ENCODE measurements at places on chromosomes 7 and 10.
A peak's percentile ranks its signal among the peaks of the same experiment; 100 is the strongest.

- DNase-seq, result no peak
These were observed 27.9 kb downstream of the FGFR2 start for GRCh38 chr10:121570315-121570714.

DNA sequence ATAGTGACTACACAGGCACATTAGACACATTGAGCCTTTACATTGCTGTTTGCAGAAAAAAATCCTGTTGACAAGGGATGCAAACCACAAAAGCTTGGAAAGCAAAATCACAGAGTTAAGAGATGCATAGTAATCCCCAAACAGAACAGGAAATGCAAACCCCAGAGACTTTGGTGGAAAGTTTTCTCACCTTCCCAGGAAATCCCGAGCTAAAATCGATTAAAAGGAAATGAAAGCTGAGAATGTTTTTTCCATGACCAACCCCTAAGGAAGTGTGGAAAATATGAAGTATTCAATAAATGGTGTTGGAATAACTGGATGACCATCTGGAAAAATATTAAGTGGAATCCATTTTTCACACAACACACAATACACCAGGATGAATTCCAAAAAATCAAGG, 598.7 kb downstream of the GRID1 start:
- DNase-seq, result no peak

DNA sequence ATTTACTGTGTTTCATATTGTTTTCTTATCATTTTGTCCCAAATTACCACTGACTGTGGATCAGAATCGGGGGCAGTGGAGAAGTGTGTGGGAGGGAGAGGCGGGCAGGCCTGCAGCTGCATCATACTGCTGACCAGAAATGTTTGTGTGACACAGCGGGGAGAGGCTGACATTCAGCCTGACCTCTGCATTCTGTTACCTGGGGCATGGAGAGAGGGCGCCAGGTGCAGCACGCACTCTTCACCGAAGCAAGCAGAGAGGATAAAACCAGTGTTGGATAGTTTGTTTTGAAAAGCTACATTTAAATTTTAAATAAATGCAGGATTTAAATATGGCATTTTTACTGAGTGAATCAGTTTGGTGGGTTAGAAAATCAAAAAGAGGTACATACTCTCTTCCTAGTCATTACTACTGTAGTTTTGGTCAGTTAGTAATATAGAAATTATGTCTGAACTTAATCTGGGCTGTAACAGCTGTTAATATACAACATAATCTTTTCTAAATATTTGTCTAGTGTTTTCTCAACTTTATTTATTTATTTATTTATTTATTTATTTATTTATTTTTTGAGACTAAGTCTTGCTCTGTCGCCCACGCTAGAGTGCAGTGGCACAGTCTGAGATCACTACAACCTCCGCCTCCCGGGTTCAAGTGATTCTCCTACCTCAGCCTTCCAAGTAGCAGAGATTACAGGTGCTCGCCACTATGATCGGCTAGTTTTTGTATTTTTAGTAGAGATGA, 8.8 kb upstream of the STMP1 start:
- DNase-seq, result no peak

DNA sequence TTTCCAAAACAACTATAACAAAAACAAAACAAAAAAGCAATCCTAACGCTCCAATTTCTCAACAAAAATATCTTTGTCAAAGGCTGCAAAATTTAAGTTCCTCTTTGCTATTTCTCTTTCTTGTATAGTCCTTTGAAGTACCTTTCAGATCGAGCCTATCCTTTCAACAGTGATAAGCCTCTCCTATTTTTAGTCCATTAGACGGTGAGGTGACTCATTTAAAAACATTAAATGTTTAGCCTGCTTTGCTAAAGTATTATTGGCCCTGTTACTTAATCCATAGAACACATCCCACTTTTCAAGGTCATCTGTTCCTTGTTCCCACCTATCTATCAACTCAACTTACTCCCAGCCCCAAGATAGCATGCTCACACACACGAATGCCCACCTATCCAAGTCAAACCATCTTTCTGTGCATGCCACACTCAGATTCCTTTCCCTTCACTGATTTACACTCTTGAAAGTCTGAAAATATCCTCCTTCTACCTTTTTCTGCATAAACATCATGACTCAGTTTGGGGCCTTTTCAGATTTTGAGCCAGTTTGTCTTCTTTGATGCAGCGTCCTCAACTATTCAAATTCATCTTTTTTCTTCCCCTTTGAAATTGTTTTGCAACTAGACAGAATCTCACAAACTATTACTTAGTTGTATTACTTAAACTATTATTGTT, 224.9 kb upstream of the TMEM229A start:
- DNase-seq, result no peak

DNA sequence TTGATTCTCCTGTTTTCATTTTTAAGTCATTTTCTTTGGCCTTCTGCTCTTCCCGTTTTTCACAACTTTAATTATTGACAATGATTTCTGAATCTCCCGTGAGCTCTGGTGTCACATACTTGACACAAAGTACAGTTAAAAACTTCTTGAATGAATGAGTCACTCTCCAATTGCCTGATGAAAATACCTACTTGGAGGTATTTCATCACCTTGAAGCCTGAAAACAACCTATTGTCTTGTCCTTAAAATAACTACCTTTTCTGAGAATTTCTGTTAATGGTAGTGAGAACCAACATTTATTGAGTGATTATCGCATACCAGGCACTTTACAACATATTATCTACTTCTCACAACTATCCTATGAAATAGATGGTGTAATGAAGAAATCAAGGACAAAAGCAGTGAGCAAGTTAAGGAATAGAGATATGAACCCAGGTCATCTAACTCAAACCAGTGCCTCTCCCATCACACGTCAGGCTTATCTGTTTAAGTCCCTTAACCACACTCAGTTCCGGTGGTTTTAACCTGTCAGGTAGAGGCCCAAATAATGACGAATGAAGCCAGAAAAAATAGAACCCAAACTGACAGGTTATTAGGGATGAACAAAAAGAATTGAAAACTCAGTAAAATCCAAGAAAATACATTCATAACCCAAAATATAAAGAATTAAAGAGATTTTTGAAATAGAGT, 11.6 kb downstream of the BET1 start:
- DNase-seq, result no peak

DNA sequence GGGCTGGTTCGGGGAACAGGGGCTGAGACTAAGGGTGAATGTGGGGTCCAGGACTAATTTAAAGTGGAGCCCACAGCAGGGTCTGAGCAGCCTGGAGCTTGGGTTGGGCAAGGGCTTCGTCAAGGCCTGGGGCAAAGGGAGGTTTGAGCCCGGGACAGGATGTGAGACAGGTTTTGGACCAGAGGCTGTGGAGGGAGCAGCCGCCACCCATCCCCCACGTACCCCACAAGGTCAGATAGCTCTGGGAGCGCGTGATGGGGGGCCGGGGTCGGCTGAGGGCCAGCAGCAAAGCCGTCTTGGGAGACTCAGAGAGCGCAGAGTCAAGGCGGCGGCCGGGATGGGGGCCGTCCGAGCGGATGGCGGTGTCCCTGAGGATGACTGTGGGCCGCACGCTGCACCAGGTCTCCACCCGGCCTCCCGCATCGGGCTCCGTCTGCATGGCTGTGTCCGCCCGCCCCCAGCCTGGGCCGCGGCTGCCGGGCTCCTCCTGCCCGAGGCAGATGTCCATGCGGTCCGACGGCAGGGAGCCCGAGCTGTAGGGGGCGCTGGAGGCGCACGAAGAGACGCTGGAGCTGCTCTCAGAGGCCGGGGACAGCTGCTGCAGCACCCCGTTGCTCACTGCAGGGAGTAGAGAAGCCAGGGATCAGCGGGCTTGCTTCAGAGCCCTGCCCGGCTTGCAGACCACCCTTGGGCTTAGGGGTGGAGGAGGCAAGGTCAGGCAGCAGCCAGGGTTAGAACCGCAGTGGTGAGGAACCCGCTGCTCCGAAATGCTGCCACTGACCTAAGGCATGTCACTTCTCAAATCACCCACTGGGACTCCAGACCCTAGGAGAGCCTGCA, 12.1 kb downstream of the PDZD7 start:
- DNase-seq, result peak; percentile 64

DNA sequence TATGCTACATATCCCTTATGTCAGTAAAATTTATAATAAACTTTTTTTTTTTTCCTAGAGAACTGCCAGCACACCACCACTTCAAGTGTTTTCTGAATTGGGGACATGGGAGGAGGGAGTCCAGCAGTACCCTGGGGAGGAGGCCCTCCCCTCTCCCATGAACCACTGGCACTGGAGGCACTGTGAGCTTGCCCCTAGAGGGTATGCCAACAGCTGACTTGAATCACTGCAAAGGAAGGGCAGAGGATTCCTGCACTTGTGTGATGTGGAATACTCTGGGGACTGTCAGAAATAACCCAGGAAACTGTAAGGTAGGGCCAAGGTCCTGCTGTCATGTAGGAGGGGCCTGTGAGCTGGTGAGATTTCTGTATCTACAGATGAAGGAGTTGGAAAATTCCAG, 8.5 kb upstream of the ARMS2 start:
- no peak for DNase-seq

GRCh38 chr7:152355474-152356057, 80.2 kb downstream of the KMT2C start:
- no peak for DNase-seq

- no peak for DNase-seq
These were observed 91.5 kb upstream of the PDE1C start for GRCh38 chr7:32161708-32162107.

GRCh38 chr7:128882134-128882533, 19.5 kb downstream of the ATP6V1F start:
- DNase-seq, result no peak

DNA sequence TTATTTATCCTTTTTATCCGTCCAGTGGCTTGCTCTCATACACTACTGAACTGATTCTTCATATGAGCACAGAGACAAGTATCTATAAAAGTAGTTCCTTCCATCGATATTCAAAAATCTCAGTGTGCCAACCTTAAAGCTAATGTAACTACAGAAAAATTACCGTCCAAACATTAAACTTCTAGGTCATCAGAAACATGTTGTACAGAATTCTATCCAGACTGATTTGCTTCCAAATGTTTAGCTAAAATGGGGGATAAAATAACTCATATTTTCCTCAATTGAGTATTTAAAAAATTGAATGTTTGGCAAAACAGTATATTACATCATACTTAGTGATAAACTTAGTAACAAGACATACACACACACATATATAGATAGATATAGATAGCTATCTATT, 584.7 kb upstream of the SEMA3D start:
- DNase-seq, result no peak

- no peak for DNase-seq
These were observed 334.0 kb downstream of the SORCS1 start for GRCh38 chr10:106830471-106830870.

DNA sequence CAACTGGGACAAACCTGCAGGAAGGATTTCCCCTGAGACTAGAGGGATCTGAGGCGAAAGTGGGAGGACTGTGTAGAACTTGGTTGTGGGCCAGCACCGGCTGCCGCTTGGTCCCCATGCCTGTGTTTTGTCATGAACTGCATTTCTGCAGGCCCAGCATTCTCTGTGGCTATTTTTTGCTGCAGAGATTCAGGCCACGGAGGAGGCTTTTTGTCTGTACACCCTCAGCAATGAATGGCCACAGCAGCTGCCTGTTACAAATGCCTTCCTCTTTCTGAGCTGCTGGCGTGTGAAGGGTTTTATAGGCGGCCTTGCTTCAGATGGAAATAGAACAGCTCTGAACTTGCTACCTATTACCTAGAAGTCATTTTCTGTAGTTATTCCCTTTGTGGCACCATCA, 164.4 kb downstream of the SH2D4B start:
- no peak for DNase-seq
